Activated T-cell treated with anti-CD3 and anti-CD28 coated beads for 24 hours (primary cell): ENCODE measurements at places on chromosomes 2 and 18.

DNA sequence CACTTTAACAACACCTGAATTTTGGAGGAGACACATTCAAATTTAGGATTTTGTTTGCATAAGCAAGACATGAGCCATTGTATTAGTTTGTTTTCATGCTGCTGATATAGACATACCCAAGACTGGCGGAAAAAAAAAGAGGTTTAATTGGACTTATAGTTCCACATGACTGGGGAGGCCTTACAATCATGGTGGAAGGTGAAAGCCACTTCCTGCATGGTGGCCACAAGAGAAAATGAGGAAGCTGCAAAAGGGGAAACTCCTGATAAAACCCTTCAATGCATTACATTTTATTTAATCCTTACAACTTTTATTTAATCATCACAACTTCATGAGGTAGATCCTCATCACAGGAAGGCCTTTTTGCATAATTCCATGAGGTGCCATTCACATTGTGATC is 242.0 kb upstream of the STON1 start:
- no peak for DNase-seq

DNA sequence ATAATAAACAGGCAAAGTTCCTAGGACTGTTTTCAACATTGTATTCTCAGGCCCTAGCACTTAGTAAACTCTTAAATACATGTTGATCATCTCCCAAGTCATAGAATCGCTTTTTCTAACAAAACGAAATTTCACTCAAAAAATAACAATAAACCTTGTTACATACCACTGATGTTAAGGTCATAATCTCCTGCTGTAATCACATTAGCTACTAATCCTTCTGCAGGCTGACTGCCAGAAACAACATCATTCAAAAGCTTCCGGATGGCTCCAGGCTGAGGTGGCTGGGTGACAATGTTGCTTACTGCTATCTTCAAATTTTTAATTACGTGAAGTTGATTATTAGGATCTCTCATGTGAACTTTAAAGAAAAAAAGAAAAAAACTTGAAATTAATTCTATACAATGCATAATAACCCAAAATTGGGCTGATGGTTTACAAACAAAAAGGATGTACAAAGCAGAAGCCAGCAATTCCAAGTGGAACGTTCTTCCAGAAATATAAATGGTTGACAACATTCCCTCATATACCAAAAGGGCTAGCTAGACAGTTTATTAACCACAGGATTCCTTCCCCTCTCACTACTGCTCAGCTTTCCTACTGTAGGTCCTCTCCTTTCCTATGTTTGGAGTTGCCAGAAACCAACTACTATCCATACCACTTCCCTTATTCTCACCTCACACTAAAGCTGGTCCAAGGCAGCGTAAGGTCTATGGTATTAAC is 11.6 kb downstream of the TRAPPC8 start:
- DNase-seq = no peak

- DNase-seq = no peak
Measured at GRCh38 chr2:165827921-165828276, 33.9 kb upstream of the GALNT3 start.

DNA sequence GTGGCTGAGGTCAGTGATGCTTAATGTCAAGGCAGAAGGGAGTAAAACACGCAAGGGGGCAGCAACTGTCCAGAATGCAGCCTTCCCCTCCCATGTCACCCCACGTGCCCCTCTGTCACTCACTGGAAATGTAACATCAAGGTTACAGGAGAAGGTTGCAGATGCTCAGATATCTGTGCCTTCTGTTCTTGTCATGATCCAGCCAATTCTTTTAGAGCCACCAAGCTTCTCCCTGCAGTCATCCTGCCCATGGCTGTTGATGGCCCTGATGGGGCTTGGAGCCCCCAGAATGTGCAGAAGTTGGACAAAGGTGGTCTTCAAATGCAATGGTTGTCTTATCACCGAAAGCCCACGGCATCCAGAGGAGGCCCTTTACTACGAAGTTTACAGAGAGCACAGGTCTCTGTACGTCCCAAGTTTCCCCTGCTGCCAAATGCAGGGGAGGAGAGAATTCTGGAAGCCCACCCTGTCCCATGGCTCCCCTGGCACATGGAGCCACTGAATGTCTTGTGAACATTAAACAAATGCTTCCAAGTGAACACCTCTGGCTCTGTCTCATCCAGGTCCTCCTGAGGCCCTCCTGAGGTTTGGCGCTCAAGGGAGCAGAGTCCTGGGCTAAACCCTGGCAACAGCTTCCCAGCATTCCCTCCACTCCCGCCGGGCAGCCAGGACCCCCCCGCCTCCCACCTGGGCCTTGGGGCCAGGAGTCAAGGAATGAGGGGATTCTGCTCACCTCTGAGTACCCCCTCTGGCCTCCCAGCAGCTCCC is 4.5 kb upstream of the GPR55 start:
- no peak for DNase-seq

GRCh38 chr18:73047688-73048087 is 179.9 kb upstream of the NETO1 start:
- no peak for DNase-seq

GRCh38 chr2:129092956-129093355 is 774.3 kb upstream of the HS6ST1 start:
- DNase-seq = no peak

DNA sequence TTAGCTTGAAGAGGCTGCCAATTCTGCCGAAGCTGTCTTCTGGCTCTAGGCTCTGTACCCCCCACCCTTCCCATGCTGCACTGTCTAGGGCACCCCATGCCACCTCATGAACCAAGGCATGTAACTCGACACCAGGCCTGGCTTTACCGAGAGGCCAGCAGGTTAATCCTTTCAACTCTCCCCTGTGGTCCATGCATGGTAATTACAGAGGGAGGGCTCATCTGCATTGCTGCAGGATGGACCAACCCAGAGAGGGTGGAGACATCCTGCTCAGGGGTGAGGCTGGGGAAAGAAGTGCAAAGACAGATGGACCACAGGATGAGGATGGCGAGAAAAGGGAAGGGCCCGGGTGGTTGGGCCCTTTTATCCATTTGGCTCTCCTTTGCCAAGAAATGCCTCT is 65.8 kb downstream of the KCTD1 start:
- DNase-seq = no peak

- no peak for DNase-seq
Measured at GRCh38 chr2:75788154-75788553, 77.4 kb upstream of the GCFC2 start.

DNA sequence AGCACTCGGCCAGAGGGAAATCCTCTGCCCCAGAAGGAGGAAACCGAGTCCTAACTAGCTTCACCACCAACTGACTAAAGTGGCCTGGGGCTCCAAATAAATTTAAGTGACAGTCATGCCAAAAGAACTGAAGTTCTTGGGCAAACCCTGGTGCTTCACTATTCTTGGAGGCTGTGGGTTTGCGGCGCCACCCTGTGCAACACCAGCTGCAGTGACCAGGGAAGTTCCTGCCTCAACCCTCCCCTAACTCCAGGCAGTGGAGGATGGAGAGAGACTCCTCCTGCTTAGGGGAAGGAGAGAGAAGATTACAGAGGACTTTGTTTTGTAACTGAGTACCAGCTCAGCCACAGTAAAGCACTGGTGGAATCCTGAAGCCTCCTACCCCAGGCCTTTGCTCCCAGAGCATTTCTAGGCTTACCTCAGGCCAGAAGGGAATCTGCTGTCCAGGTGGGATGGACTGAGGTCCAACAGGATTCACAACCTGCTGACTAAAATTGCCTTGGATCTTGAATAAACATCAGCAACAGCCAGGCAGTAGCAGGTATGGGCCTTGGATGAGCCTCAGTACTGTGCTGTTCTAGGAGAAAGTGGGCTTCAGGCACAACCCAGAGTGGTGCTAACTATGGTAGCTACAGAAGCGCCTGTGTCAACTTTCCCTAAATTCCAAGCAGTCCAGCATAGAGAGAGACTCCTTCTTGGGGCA is 29.4 kb upstream of the BMP10 start:
- DNase-seq = no peak

GRCh38 chr2:181915102-181915501 is 23.6 kb downstream of the ITPRID2 start:
- DNase-seq = no peak

- DNase-seq = no peak
Measured at GRCh38 chr18:73940721-73941120, 206.9 kb downstream of the FBXO15 start.

GRCh38 chr2:2046497-2046896 is 284.6 kb downstream of the MYT1L start:
- DNase-seq = no peak

DNA sequence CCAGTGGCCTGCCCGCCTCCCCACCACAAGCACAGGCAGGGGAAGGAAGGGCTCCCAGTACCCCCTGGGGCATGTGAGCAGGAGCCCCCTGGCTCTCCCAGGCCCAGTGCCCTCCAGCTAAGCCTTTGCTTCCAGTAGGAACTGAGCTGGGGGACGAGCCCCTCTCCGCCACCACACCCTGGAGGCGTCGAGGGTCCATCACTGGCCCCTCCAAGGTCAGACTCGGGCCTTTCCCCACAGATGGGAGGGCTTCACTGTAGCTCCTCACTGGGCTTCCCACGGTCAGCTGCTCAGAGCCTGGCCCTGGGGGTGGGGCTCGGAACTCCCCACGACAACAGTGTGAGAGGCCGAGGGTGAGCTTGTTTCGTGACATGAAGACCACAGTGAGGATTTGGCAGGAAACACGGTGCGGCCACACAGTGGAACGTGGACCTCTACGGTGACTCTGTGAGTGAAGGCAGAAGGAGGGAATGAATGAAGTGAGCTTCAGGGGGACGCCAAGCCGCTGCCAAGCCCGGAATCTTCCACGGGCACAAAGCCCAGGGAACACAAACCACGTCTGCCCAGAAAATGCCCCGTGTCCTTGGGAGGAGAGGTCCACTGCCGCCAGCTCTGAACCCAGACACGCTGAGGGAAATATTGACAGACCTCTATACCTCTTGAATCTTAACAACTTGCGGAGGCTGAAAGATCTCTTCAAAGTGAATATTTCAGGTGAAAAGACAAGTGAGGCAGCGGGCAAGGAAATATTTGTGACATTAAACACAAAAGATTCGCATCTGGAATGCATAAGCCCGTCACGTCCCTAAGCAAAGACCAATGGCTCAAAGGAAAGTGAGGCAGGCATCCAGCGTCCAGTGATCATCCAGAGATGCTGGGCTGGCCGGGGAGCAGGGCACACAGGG is 144.8 kb upstream of the GPC1 start:
- DNase-seq = no peak

DNA sequence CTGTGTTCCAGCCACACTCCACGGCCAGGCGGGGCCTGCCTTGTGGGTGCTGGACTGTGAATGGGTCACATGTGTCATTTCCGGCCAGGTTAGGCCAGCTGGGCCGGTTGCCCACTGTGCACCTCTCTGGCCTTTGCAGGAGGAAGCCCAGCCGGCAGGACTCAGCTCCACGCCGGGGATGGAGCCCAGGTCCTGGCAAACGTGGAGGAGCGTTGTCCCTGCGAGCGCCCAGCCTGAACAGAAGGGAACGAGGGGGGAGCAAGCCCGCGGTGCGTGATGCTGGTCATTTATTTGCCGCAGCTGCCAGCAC is 152.9 kb downstream of the PXDN start:
- DNase-seq = no peak

DNA sequence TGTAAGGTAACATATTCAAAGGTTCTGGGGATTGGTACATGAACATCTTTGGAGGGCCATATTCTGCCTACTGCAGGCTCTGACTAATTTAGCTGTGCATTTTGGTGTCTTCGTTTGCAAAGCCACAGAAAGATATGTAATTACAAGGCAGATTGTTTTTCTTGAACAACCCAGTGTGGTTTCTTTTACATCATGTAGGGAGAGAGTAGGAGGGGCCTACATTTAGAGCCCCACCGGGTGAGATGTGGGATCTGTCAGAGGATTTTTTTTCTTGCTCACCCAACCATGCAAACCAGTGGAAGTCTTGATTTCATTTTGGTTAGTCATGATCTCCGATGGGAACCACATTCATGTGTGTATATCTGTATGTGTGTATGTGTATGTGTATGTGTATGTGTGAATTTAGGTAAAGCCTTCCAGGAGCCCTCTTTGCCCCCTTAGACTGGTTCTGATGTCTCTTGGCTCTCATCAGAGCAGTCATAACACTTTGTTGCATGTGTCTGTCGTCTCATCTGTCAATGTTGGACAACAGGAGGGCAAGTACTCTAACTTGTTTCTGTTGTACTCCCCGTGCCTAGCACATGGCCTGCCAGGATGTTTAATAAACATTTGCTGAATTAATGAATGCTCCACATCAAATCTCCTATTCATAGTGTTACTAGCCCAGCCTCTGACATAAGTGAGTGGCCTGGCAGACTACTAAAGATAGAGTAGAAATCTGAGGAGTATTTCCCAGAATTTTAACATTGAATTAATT is 239.9 kb downstream of the MTX2 start:
- no peak for DNase-seq

DNA sequence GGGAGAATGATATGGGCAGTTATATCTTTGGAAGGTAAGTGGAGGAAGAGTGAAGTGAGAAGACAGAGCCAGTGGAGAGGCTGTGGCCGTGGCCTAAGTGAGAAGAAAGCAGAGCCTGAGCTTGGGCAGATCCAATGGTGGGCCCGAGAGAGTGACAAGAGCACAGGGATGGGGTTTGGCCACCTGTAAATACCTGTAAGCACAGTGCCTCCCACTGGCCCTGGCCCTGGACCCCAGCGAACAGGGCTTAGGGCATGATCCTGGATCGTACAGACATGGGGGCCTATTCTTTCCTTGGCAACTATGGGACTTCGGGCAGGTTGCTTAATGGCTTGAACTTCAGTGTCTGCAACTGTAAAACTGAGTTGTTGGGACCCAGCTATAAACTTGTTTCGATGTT is 44.1 kb downstream of the MTCL1 start:
- no peak for DNase-seq

- DNase-seq = no peak
Measured at GRCh38 chr2:70002241-70002899, 40.9 kb upstream of the ASPRV1 start.

DNA sequence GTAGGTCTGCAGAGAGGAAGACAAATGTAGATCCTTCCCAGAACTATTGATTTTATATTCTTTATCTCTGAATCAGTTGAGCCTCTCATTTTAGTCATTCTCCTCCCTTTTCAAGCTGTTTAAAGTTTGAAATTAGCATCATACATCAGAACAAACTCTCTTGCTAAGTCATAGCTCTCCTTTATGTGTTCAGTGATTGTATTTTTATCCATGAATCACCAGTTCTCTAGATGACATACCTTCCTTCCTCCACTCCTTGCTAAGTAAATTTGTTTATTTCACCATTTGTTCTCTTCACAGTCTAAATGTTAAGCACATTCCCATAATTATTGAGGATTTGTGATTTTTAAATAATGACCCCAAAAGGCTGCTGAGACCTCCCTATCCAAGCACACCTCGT is 63.5 kb upstream of the RAPGEF4 start:
- no peak for DNase-seq

GRCh38 chr2:10222-10875 is 36.0 kb downstream of the FAM110C start:
- DNase-seq = no peak

GRCh38 chr18:28607991-28608390 is 431.1 kb upstream of the CDH2 start:
- DNase-seq = no peak

DNA sequence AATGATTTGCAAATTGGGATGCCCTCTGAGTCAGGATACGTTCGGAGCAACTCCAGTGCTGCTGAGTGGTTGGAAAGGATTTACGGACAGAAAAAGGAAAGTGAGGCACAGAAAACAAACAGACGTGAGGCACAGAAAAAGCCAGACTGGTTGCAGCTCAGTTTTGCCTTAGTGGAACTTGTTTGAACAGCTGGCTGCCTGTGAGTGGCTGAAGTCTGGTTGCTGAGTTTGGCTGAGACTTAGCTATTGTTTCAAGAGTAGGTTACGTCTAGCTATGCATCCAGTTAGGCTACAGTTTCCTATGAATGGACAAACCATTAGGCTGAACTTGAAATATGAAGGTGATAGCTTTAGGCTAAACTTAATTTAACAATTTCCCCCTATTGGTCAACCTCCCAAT is 256.6 kb downstream of the VAPA start:
- no peak for DNase-seq
